GM18507 (cell line): ENCODE measurements at places on chromosomes 1 and 21.

GRCh38 chr1:212107481-212107880 is 71.9 kb downstream of the DTL start:
- no peak for DNase-seq

DNA sequence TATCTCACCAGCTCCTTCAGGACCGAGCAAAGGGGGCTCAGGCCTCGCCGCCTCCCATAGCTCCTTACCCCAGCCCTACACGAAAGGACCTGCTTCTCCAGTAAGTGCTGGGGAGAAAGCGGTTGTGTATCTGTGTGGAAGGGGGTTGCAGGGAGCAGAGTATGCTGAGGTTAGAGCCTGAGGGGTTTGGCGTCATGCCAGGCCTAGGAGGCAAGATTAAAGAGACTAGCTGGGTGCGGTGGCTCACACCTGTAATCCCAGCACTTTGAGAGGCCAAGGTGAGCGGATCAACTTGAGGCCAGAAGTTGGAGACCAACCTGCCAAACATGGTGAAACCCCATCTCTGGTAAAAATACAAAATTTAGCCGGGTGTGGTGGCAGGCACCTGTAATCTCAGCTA is 14.1 kb upstream of the RASSF5 start:
- DNase-seq, result no peak

- no peak for DNase-seq
These were observed 3.4 kb upstream of the PEX10 start for GRCh38 chr1:2415801-2416208.

DNA sequence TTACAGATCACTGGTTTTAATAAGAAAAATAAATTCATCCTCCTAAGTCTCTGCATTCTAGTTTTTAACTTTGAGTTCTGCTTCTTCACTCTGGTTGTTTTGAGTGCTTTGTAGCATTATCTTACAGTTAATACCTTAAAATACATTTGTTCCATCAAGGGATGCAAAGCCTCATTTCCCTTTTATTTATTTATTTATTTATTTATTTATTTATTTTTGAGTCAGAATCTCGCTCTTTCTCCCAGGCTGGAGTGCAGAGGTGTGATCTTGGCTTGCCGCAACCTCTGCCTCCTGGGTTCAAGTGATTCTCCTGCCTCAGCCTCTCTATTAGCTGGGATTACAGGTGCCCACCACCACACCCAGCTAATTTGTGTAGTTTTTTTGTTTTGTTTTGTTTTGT is 147.8 kb downstream of the ZNF326 start:
- DNase-seq, result no peak

GRCh38 chr1:110339407-110340206 is 430 bp downstream of the RBM15 start:
- DNase-seq, result peak; percentile 39

DNA sequence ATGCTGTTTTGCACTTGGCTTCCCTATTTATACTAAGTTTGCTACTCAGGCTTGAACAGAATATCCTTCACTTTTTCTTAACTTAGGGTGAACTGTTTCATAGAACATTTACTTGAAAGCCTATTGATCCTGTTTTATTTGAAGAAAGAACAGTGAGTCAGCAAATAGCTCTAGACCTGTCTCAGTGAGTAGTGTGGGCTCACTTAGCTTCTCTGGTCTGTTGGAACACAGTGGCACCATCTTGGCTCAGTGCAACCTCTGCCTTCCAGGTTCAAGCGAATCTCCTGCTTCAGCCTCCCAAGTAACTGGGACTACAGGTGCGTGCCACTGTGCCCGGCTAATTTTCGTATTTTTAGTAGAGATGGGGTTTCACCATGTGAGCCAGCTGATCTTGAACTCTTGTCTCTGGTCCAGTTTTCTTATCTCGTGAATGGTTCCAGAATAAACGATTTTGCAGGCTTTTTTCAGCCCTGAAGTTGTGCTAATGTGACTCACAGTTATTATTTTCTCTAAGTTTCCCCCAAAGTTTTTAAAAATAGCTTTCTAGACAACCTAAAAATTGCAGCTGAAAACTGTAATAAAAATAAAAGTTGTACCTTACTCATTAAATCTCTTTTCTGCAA is 76.8 kb downstream of the KIF1B start:
- no peak for DNase-seq

DNA sequence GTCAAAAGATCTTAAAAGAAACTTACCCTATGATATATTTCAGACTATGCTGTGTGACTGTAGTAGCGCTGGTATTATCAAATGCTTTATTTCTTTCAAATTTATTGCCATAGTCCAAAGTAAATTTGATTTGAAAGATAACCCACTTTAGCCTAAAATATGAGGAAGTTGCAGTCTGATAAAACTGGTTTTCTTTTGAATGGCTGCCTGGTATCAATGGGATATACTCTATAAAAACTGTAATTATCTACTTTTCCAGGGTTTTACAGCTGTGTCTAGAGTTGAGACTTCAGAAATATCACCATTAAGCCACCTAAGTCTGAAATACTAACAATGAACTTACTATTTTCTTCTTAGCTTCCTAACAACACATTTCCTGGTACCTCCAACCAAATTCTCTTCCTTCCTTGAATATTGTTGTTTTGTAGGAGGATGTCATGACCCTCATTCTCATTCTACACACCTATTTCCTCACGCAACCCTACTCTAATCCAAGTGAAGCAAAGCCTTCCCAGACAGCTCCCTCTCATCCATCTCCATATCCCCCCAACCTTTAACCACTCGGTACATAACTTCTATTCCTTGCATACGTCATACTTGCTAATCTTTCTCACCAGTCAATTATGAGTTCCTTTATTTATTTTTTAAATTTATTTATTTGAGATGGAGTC is 17.0 kb downstream of the KDM5B start:
- no peak for DNase-seq

GRCh38 chr1:24501371-24502064 is 1.1 kb upstream of the RCAN3 start:
- no peak for DNase-seq

- no peak for DNase-seq
These were observed 87.3 kb downstream of the SIK1 start for GRCh38 chr21:43339668-43340067.

- no peak for DNase-seq
These were observed 3.8 kb upstream of the PARS2 start for GRCh38 chr1:54768093-54768492.

GRCh38 chr1:153402226-153402625 is 11.4 kb upstream of the S100A8 start:
- no peak for DNase-seq

DNA sequence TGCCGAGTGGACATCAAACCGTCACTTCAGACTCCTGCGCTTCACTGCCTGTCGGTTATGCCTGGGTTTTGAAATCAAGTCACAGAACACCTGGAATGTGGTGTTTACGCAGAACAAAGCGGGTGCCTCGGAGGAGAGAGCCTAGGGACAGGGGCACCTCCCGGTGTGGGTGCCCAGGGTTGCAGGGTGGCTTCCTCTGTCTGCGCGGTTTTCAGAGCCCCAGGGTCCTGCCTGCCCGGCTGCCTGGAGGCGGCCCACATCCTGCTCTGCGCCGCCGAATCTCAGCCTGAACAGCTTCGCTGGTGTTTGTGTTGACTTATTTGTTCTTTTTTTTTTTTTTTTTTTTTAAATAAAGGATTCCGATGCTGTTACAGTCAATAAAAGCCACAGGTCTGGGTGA is 113.5 kb upstream of the COL6A1 start:
- no peak for DNase-seq

GRCh38 chr1:90710579-90711536 is 6.2 kb downstream of the BARHL2 start:
- no peak for DNase-seq

GRCh38 chr1:36014722-36015220 is 69.1 kb upstream of the TEKT2 start:
- DNase-seq, result no peak

DNA sequence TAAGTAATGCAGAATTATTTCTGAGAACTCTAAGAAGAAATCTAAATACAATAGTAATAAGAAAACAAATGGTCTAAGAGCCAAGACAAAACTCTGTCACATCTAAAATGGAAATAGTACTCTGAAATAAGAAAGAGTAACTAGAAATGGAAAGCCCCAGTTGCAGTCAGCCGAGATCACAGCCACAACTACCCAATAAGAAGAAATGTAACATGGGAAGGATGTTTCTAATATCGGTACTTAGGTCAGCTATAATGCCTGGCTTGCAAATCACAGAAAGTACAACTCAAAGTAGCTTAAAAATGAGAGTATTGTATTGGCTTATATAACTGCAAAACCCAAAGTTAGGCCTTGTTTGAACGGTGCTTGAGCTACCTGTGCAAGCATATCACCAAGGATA is 58.6 kb upstream of the USP25 start:
- DNase-seq, result peak; percentile 8

DNA sequence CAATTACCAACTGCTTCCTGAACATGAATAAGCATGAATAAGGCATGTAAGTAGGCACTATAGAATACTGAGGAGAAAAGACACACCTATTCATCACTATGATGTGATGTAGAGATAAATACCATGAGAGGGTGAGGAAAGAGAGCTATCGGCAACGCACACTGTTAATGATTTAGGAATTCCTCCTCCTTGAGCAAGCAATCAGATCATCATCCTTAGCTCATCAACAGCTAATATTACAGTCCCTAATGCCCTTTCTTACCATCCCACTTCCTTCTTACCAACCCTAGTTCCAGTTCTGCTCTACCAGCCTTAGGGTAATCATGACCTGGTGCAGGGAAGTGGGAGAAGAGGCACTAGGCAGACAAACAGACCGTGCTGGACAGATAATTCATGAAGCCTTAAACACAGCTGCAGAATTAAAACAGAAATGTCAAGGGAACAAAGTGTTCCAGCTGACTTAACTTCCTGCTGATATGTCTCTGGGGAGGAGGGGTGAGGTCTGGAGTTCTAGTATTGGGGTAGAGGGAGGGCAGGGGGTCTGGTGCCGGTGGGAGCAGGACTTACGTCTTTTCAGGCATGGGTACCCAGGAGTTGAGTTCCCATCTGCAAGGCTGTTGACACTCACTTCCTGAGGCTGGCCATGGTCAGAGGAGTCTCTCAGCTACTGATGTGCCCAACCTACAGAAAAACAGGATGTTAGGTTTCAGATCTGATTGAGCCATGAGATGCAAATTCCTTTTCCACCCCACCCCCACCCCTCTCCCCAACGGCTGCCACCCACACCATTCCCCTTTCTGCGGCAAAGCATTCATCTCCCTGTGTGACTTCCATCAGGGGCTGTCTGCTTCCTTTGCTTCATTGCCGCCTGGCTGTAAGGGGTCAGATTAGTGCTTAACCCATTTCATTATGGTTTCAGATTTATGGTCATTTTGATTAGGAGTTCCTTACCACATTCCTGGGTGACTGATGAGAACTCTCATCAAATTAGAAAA is 12.6 kb upstream of the RCSD1 start:
- DNase-seq, result no peak

- no peak for DNase-seq
These were observed 8.4 kb downstream of the HES3 start for GRCh38 chr1:6252374-6252710.

DNA sequence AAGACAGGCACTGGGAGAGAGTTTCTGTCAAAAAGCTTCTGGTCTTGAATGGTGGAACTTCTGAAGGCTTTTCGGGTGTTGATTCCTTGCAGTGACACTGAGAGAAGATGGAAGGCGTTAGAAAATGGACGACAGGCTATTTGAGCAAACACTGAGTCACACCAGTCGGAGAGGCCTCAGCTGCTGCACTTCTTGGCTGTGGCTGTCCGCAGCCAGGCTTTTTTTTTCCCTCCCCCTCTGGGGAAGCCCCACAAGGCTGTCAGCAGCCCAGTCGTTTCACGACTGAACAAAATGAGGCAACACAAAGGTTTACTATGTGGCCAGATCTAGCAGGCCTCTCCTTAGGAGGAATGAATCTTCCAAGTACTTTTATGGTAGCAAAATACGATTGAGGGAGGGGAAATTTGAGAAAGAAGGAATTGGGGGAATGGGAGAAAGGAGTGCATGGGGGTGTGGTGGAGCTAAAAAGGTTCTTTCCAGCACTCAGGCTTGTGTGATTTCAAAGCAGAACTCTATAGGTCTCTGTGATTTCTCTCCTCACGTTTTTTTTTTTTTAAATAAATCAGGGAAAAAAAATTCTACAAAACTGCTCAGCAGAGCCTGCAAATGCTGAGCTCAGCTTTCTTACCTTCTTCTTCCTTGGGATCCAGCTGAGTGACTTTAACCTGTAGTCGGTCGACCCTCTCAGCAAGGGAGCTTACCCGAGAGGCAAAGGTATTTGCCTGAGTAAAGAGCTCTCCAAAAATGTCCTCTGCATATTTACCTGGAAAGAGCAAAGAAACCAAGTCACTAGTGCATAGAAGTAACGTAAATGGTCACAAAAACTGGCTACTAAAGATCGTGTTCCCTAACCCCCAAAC is 26.1 kb downstream of the GPR3 start:
- DNase-seq, result no peak
